ENCODE measurements at places on chromosomes 1 and 21.

GRCh38 chr1:155981266-155982088, 3.1 kb upstream of the ARHGEF2 start:
- DNase-seq = peak; percentile 70

DNA sequence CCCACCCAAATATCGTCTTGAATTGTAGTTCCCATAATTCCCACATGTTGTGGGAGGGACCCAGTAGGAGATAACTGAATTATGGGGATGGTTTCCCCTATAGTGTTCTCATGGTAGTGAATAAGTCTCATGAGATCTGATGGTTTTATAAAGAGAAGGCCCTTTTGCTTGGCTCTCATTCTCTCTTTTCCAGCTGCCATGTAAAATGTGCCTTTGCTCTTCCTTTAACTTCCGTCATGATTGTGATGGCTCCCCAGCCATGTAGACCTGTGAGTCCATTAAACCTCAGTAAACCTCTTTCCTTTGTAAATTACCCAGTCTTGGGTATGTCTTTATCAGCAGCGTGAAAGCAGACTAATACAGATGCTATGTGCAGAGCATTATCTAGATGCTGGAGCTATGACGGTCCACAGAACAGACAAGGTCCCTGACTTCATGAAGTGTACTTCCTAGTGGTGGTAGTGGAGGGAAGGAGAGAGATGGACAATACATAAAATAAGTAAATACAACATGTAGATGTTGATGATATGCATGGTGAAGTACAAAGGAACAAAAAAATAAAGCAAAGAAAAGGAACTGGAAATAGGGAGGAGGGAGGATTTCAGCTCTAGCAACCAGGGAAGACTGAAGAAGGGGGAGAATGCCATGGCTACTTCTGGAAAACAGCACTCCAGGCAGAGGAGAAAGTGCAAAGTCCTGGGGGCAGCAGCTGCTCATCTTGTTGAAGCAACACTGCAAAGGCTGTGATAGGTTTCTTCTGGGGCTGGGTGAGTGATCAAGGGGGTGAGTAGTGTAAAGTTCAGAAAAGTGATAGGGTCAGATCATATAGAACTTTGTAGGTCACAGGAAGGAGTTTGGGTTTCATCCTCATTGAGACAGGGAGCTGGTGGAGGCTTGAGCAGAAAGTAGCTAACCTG, 6.8 kb upstream of the RCAN1 start:
- no peak for DNase-seq

GRCh38 chr1:20076223-20076622, 6.2 kb downstream of the PLA2G5 start:
- DNase-seq = no peak

DNA sequence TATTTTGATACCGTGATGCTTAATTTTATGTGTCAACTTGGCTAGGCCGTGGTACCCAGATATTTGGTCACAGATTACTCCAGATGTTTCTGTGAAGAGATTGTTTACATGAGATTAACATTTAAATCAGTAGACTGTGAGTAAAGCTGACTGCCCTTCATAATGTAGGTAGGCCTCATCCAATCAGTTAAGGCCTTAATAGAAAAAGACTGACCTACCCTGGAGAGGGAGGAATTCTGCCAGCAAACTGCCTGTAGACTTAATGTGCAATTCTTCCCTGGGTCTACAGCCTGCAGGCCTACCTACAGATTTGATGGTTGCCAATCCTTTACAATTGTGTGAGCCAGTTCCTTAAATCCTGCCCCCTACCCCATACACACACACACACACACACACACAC, 4.3 kb downstream of the SETSIP start:
- no peak for DNase-seq

GRCh38 chr1:205842229-205842628, 7.7 kb downstream of the PM20D1 start:
- DNase-seq = no peak

DNA sequence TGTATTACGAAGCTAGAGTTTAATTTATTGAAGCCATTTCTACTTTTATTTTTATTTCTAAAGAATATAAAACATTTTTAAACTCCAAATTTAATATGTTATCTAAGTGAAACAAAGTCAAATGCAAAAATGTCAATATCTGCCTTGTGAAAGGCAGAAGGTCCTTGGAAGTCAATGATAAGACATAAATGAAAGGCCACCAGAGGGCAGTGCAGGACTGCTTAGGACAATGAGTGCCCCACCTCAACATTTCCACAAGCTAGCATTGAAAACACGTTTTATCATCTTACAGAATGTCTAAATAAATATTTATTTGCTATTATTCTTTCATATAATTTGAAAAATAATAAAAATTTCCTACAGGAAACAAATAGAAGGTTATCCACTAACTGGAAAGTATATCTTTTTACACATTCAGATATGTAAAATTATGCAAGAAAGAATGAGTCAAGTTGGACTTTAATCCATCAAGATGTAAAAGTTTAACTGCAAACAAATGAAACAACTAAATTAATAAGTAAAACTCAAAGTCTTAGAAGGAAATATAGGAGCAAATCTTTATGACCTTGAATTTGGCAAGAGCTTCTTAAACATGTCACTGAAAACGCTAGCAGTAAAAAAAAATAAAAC, 140.1 kb upstream of the FMN2 start:
- peak; percentile 82 for DNase-seq

DNA sequence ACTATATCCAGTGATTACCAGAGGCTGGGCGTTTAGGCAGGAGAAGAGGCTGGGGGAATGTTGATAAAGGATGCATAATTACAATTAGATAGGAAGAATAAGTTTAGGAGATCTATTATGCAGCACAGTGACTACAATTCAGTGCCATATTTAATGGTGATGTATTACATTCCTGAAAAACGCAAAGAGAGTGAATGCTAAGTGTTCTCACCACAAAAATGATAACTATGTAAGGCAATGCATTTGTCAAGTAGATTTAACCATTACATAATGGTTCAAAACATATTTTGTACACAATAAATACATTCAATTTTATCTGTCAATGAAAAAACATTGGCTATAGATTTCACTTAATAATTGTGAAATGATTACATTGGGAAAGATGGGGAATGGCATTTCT, 548.9 kb downstream of the NUF2 start:
- DNase-seq = no peak

- no peak for DNase-seq
Observed at GRCh38 chr1:60745484-60745883, 336.9 kb upstream of the NFIA start.

DNA sequence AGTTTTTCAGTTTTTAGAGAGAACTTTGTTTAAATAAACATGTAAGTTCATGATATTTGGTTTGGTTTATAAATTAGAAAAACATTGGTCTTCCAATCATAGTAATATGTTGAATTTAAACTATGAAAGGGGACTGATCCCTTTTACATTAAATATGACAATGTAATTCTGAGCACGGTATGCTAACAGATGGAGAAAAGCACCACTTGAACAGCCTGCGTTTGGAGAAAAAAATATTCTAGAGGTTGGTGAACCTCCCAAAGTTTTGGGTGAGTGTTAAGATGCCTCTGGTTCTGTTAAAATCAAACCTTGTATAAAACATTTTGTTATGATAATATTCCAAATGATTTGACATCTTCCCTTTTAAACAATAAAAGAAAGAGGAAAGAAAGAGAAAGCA, 123.9 kb downstream of the SDCCAG8 start:
- no peak for DNase-seq

DNA sequence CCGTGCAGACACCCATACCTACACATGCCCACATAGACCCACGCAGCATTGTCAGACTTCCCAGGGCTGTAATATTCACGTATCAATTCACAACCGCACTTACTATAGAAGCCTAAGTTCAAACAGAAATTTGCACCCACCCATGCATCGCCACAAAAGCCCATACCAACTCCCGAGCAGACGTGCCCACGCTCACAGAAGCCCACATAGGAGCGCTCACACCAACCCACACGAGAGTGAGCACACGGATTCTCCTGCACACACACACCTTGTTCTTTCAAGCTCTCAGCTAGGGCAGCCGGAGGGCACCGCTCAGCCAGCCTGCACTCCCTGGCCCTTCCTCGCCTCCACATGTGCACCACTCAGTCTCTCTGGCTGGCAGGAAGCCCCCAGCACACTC, 4.6 kb downstream of the MFAP2 start:
- no peak for DNase-seq

- no peak for DNase-seq
Observed at GRCh38 chr1:201750934-201751333, 78.0 kb upstream of the IPO9 start.

GRCh38 chr1:74623716-74624115, 49.9 kb downstream of the ERICH3 start:
- DNase-seq = no peak

GRCh38 chr1:64388336-64388735, 81.6 kb upstream of the CACHD1 start:
- DNase-seq = no peak

GRCh38 chr1:159188375-159188788, 16.3 kb upstream of the ACKR1 start:
- DNase-seq = peak; percentile 48
